ENCODE measurements at places on chromosomes 12 and 14.
A peak's percentile ranks its signal among the peaks of the same experiment; 100 is the strongest.

DNA sequence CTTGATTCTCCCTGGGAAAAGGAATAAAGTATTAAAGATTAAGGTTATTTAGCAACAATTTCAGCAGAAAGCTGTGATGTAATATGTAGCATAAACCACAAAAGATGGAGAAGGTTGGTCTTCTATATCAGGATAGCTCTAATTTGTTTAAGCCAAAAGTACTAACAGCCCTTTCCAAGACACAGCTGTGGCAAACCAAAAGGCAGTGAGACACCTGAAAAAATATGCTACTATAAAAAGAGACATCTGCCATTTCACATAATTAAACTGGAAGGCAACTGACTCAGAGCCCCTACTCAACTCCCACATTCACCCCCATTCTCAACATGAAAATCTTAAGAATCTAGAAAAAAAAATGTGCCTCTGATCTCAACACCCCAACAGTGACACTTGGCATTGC is 390.2 kb upstream of the PRICKLE1 start:
- DNase-seq = no peak

DNA sequence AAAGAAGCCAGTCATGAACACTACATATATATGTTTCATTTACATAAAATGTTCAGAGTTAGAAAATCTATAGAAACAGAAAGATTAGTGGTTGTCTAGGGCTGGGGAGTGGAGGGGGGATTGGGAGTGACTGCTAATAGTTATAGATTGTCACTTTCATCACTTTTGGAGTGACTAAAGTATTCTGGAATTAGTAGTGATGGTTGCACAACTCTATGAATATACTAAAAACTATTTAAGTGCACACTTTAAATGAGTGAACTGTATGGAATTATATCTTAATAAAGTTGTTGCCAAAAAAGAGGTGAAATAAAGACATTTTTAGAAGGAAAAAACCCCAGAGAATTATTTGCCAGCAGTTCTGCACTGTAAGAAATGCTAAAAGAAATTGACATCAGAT is 9.5 kb downstream of the CATSPERB start:
- no peak for DNase-seq

GRCh38 chr12:94753036-94753679 is 102.8 kb upstream of the TMCC3 start:
- DNase-seq = no peak

DNA sequence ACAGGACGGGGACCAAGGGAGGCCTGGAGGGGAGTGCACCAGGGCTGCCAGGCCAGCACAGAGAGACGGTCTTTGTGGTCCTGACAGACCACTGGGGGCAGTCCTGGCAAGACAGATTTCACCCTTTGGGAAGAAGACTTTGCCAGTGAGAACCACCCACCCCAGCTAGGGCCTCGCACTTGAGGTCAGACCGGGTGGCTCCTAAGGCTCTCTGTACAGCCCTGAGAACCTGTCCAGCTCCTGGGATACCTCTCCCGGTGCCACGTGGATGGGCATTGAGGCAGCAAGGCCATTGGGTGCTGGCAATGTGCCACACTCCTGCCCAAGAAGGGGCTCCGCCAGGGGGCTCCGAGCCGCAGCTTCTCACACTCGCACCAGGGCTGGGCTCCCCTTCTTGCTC is 42.4 kb downstream of the DEGS2 start:
- no peak for DNase-seq

DNA sequence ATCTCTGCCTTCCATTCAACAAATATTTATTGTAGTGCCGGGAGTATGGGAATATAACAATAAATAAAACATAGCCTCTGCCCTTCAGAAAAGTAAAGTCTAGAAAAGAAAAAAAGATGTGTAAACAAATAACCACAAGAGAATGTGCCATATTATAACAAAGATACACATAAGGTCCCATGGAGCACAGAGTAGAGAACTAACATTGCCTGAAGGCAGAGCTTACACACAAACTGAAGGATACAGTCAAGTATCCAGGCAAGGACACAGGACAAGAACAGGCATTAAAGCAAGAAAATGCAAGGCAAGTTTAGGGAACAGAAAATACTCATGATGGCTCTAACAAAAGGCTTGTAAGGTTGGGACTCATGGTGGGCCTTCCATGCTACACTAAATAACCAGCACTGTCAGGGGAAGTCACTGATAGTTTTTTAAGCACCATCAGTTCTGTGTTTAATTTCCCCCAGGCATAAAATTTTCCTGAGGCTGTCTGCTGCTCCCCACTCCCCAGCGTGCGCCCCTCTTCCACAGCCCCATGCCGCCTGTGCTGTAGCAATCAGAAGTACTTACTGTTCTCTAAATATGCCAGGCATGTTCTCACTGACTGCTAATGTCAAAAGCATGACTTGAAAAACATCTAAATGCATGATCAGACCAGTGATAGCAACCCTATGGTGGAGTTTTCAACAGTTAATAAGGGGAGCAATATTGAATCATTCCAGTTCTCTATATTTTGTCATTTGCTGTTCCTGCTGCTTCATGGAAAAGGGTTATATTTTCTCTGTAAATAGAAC is 77.8 kb downstream of the ANKS1B start:
- no peak for DNase-seq

DNA sequence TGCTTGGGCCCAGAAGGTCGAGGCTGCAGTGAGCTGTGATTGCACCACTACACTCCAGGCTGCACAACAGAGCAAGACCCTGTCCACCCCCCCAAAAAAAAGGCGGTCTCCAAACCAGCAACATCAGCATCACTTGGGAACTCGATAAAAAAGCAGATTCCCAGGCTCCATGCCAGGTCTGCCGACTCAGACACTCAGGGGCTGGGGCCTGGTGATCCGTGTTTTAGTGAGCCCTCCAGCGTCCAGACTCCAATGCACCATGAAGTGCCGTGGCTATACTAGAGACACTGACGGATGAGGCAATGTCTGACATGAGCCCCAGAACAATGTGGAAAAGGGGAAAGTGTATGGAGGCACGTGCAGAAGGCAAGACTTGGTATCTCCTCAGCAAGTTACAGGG is 28.8 kb downstream of the SCARB1 start:
- no peak for DNase-seq

GRCh38 chr12:108752387-108752786 is 21.1 kb upstream of the CORO1C start:
- no peak for DNase-seq

DNA sequence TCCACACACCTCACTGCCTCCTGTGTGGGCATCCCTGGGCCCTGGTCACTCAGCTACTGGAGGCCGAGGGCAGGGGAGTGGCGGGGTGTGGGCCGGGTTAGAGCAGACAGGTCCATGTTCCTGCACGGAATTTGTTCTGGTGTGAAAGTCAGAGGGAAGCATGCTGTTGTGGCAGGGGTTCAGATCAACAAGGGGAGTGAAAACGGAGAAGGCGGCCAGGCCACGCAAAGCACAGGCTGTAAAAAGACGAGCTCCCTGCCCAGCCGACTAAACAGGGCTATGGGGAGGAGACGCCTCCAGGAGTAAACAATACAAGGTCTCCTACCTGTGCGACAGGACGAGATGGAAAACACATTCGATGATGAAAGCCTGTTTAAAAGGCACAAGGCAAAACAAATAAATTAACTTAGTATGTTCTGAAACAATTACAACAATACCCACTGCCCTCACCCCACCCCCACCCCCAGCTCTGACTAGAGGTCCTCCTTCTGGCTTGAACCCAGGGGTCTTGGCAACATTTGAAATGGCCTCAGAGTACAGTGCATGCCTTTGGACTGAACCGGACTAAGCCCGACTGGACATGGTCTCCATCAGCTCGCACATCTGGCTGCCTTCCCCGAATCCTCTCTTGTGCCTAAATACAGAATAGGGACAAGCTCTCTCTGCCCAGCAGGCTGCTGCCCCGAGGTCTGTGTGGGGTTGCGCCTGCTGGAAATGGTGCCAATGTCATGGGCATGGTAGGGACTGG is 274.9 kb upstream of the DIO3 start:
- no peak for DNase-seq

- no peak for DNase-seq
Measured at GRCh38 chr14:92563765-92564285, 50.2 kb downstream of the RIN3 start.

DNA sequence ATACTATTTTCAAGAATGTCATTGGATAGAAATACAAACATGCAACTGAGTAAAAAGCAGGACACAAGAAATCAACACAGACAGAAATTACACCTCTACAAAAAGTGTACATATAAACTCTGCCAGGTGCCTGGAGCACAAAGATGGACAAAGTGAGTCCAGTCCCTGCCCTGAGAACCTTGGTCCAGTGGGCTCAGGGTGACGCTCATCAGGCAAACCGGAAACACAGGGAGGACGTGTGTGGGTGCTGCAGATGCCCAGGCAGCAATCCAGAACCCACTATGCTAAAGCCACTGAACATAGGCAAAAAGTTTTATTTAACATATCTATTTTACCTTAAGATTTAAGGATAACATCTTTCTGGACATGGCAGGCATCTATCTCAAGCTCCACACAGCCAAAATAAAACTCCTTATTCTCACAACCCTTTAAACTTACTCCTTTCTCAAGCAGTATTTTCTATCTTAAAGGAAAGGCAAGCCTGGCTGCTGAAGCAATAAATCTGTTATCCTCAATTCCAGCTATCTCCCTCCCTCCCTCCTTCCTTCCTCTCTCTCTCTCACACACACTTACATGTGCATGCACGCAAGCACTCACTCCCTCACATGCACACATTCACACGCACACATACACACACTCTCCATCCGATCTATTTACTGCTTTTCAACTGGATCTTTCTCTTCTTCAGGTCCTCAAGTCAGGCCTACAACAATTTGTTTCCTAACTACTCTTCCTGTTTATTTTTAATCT is 10.2 kb downstream of the PPP1R13B start:
- DNase-seq = no peak

DNA sequence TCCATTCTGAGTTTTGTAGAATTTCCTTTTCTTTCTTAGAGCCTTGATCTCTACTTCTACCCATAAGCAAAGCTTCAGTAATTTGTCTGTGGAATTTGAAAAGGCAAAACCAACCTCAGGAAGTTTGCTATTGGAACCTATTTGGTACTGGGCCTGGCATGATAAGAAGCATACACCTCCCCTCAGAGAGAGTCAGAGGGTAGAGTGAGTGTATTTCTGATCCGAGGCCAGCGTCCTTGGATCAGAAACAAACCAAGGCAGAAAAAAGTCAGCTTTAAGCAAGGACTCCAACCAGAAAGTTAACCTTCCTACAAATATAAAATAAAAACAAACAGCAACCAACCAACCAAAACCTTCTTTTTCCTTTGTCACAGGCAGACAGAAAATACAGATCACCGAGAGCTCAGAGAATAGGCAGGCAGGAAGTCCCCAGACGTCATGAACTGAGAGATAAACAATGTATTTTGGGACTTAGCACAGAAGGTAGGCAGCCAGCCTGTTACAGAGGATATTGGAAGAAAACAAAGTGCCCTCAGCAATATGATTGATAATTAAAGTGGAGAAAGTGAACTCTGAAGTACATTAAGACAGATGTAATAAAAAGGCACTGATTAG is 141.5 kb downstream of the NEDD1 start:
- DNase-seq = no peak

DNA sequence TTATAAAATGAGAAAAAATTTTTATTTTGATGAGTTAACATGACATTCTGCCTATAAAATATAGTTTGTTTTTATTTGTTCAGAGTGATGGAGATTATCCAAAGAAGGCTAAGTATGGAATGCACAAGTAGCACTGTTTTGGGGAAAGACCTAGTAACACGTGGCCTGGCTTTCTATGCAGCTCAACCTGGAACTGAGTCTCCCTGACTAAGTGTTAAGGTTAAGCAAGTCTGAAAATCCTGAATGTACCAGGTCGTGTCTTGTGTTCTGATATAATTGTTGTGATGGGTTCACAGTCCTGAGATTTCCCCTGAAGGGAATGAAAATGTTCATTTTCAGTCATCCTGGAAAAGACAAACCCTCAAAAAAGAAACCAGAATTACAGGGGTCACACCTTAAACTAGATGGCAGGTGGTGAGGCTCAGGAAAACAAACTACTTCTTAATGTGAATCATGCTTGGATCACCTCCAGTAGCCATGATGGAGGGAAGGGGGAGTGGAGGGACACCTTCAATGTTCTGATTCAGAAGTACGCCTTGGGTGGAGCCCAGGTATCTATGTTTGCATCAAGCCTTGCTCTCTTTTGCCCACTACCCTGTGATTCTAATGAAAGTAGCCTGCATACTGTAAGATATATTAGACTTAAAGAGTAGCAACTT is 236.8 kb downstream of the ALX1 start:
- no peak for DNase-seq

- no peak for DNase-seq
Measured at GRCh38 chr12:92493816-92494215, 209.0 kb upstream of the PLEKHG7 start.

- no peak for DNase-seq
Measured at GRCh38 chr12:125467363-125467762, 402.1 kb downstream of the AACS start.

DNA sequence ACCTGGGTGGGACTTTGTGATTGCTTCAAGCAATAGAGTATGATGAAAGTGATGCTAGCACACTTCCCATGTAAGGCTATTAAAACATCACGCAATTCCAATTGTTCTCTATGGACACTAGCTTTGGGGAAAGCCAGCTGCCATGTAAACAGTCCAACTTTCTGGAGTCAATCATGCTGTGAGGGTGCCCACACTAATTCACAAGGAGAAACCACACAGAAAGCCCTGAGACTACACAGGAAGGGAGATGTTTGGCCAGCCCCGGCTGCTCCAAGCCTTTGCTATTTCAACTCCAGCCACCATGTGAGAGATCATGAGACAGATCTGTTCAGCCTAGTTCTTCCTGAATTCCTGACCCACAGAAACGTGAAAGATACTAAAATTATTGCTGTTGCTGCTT is 96.3 kb downstream of the ST8SIA1 start:
- no peak for DNase-seq

DNA sequence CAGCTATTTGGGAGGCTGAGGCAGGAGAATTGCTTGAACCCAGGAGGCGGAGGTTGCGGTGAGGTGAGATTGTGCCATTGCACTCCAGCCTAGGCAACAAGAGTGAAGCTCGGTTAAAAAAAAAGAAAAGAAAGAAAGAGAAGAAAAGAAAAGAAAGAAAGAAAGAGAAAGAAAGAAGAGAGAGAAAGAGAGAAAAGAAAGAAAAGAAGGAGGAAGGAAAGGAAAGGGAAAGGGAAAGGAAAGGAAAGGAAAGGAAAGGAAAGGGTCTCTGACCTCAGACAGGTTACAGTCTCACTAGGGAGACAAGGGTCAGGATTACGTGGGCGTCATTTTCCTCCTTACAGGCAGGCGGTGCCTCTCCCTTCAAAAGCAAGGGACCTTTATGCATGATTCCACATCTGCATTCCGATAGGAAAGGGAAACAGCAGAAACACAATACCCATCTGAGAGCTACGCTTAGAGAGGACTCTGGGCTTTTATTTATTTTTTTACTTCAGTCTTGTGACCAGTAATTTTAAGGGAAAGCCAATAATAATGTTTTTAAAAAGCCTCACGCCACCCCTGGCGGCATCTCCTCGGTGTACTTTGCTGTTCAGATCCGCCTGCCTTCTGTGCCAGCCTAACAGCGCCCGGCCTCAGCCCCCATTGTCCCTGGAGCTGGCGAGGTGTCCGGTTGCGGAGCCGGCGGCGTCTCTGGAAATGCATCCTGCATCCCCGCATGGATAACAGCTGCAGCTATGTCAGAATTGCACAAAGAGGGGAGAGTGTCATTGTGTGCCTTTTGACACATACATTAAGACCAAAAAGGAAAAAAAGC is 945 bp upstream of the HIP1R start:
- DNase-seq = peak; percentile 72

Measured in NCI-H524 (cell line).